ENCODE measurements at places on chromosomes 5 and 9.

DNA sequence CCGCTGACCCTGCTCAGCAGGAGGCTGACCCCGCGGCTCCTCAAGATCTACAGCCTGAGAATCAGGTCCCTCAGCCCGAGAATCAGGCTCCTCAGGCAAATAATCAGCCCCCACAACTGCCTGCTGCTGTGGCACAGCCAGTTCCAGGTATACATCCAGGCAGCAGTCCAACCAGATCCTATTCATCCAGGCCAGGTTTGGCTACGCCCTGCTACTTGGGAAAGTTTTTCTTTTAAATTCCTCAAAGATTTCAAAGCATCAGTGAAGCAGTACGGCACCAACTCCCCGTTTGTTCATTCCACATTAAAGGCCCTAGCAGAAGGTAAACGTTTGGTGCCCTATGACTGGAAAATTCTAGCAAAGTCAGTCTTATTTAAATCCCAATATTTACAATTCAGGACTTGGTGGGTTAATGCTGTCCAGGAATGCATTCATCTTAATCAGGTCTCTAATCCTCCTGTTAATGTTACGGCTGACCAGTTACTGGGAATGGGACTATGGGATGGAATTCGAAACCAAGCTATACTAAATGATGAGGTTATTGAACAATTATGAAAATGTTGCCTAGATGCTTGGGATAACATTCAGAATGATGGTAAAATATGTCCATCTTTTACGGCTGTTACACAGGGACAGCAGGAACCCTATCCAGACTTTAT is 102.3 kb downstream of the SYK start:
- no peak for DNase-seq

DNA sequence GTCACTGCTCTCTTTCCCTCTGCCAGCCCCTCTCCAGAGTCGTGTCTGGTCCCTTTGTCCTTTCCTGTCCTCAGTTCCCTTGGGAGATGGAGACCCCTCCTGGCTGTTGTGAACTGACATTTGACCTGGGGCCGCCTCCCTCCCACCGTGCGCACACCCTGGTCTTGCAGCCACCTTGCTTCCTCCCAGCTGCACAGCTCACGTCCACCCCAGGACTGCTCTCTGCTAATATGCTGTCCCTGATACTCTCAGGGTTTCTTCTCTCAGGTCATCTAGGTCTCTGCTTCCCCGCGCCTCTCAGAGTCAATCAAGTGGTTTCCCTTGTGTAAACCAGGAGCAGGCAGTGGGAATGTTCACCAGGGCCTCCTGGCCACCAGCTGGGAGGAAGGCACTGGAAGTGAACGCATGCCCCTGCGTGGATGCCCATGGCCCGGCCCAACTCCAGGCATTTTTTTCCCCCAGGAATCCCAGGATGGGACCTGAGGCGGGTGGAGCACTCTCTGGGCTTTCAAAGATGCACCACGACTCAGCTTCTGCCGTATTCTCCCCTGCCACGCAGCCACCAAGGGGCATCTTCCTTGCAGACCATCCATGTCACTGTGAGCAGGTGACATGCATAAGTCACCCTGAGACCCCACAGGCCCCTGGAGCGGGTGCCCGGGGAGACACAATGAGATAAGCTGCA is 142.4 kb downstream of the OLFM1 start:
- DNase-seq: no peak

GRCh38 chr5:159120446-159120845 is 20.7 kb upstream of the EBF1 start:
- no peak for DNase-seq

DNA sequence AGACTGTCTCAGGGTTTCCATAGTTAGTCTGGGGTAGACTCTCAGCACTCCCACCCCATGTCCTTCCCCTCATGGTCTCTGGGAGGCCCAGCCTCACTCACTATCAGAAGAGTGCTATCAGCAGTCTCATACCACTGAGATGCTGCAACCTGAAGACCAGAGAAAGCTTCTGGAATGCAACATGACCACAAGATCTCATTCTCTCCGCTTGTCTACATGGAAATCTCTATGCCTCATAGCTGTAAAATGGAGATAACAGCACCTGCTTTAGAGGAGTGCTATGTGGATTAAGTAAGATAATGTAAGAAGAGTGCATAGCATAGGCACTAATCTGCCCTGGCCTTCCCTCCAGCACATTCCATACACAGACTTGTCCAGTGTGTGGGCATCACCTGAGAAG is 47.0 kb upstream of the ZNF169 start:
- DNase-seq: no peak

DNA sequence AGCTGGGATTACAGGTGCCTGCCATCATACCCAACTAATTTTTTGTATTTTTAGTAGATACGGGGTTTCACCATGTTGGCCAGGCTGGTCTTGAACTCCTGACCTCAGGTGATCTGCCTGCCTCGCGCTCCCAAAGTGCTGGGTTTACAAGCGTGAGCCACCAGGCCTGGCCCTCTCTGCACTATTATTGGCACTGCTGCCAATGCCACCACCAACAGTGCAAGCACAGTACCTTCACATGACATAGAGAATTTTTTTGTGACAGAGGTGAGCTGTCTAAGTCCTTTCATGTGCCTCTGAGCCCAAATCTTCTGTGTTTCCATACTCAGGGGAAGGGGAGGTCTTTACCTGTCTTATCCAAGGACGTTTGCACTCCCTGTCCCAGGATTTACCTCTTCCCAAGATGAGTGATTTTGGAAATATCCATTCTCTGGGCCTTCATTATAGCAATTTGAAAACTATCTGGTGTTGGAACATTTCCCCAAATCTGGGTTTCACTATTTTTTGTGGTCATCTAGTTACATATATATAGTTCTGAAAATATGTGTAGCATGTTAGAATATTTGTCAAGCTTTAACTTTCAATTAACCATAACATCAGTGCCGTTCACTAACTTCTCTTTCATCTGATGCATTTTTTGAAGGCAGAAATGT is 5.4 kb upstream of the CD180 start:
- no peak for DNase-seq

DNA sequence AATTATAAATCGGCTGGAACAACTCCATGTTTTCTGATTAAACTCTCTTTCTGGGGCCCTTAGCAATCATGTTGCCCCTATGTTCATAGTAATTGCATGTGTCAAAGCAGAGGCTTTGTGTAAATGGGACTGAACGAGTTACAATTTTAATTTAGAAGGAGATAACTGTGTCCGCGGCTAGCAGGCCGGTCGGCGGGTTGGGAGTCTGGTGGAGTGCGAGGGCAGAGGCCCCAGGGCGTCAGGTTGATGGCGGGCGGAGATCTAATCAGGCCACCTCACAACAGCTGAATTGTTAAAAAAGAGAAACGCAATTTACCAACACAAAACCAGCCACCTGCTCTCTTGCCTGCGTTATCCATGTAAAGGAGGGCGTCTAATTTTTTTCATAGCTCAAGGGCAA is 134.9 kb upstream of the LPCAT1 start:
- no peak for DNase-seq

- peak; percentile 73 for DNase-seq
Observed at GRCh38 chr9:5389109-5389732, 48.5 kb downstream of the PLGRKT start.

DNA sequence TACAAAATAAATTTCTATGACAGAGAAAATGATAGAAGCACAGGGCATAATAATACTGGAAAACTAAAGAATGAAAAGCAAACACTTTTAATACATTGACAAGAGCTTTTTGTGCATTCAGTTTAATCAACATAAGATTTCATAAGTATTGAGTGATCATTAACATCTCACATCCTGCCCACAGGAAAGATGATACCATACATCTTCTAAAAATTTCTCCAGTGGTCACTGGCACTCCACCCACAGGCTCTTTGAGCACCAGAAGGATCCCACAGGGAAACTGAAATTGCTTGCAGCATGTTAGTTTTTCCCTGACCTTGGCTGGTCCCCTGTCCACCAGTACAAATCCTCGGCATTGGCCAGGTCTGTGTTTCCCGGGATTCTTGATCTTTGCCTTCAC is 186.0 kb downstream of the CEMIP2 start:
- no peak for DNase-seq

DNA sequence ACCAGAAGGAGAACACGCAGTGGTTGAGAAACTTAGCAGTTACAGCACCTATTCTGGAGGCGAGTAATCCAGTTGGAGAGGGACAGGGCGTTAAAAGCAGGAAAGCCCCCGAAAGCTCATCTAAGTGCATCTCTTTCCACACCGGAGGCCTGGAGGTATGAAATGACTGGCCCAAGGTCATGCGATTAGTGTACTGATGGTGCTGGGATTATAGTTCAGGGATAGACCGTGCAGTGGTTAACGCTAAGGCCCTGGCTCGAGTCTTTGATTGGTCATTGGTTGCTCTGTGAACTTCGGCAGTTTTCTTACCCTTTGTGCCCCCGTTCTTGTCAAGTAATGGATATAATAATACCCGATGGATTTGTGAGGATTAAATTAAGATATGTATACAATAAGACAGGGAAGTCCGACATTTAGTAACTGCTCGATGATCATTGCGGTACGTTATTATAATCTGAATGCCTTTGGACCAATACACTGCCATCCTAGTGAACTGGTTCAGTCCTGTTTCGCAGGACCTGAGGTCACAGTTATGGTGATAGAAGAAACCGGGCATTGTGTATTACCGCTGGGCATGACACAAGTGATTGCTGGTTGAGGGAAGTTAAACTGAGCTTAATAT is 960 bp downstream of the CANX start:
- no peak for DNase-seq

- DNase-seq: no peak
Observed at GRCh38 chr9:14300040-14300439, 13.9 kb downstream of the NFIB start.

- DNase-seq: no peak
Observed at GRCh38 chr9:89534515-89535287, 36.8 kb upstream of the SEMA4D start.

DNA sequence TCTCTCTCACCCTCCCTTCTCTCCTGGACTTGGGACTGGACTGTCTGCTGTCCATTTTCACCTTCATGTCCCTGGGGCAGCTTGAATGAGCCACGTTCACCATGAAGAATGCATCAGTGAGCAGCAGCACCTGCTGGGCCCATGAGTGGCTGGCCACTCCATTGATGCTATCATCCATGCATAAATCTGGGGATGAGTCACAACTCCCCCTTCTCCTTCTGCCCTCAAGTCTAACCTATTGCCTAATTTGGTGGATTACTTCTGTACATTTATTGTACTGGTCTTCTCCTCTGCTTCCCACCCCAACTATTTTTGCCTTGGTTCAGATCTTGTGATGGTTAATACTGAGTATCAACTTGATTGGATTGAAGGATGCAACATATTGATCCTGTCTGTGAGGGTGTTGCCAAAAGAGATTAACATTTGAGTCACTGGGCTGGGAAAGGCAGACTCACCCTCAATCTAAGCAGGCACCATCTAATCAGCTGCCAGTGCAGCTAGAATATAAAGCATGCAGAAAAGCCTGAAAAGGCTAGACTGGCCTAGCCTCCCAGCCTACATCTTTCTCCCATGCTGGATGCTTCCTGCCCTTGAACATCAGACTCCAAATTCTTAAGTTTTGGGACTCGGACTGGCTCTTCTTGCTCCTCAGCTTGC is 46.7 kb downstream of the GDNF start:
- peak; percentile 94 for DNase-seq

GRCh38 chr5:14277385-14278320 is 134.5 kb downstream of the TRIO start:
- DNase-seq: no peak

DNA sequence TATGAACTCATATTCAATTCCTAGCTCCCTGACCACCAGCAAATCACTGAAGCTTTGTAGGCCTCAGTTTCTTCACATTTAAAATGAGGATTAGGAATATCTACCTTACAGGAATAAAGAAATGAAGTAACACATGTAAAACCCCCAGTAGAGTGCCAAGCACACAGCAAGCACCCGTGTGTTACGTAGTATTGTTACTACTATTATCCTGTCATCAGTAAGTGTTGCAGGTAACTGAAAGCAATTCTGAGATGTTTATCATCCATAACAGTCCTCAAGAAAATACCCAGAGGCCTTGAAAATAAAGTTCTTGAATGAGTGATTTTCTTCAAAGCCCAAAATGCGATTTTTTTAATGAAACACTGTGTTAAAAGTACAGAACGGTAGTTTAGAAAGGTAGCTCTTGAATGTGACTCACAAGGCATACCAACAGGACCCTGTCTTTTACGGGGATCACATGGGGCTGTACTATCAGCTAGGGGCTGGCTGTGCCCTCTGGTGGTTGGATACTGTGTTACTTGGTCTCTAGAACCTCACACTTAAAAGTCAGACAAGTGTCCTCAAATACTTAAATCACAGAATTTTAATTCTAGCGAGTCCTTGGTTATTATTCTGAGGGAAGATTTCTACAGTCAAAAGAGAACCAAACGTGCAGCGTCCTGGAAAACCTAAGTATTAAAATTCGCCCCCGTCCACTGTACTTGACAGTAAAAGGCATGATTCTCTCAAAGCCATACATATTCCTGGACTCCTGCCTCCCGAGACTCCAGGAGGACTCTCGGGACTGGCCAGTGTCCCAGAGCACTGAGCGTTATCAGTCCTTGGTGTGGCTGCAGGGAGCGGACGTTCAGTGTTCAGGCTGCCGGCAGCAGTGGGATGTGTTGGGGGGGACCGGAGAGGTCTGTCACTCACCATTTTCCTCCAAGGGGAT is 725 bp downstream of the NDUFB6 start:
- peak; percentile 68 for DNase-seq

DNA sequence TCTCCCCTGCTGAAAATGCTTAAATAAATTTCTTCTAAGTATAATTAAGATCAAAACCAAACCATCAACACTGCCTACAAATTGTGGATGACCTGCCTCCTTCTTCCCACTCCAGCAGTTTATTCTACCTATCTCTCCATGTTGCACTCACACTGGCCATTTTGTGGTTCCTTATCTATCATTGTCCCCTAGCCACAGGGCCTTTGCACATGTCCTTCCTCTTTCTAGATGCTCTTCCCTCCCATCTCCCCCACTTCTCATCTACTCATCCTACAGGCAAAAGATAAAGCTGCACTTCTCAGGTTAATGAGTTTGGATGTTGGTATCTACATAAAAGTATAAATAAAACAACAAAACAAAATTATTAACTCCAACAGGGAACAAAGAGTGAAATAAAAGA is 70.6 kb upstream of the CCNG1 start:
- no peak for DNase-seq

GRCh38 chr9:77953590-77953989 is 78.0 kb downstream of the GNAQ start:
- DNase-seq: no peak

DNA sequence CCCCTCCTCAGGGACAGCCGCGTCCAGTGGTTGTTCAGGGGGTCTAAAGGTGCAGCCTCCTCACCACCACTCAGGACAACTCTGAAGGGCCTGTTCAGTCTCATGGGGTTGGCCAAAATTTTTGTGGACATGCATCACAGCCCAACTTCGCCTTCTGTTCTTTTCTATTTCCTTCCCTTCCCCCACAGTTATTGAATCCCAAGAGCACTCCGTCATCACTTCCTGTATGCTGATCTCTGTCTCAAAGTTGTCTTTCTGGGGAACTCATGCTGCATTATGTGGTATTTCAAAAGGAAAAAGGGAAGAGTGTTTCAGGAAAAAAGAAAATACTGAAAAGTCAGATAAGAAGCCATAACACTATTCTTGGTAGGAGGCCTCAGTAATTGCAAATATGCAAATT is 355.4 kb downstream of the CAAP1 start:
- peak; percentile 5 for DNase-seq

DNA sequence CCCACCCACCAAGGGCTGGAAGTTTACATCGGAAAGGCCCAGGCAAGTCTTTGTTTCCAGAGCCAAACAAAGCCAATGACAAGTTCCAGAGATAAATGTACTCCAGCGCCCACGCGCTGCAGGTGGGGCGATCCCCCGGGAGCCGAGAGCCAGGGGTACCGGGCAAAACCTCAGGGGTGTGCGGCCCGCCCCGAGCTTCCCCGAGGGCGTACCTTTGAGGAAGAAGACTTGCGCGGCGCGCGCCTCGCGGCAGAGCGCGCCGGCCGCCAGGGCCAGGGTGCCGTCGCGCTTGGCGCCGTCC is 671 bp downstream of the DUSP1 start:
- DNase-seq: no peak

Data from HS-5 (cell line).